NCI-H1436 (cell line): ENCODE measurements at places on chromosomes 1 and 21.

GRCh38 chr1:19347533-19348172, 35.5 kb downstream of the SLC66A1 start:
- no peak for DNase-seq

DNA sequence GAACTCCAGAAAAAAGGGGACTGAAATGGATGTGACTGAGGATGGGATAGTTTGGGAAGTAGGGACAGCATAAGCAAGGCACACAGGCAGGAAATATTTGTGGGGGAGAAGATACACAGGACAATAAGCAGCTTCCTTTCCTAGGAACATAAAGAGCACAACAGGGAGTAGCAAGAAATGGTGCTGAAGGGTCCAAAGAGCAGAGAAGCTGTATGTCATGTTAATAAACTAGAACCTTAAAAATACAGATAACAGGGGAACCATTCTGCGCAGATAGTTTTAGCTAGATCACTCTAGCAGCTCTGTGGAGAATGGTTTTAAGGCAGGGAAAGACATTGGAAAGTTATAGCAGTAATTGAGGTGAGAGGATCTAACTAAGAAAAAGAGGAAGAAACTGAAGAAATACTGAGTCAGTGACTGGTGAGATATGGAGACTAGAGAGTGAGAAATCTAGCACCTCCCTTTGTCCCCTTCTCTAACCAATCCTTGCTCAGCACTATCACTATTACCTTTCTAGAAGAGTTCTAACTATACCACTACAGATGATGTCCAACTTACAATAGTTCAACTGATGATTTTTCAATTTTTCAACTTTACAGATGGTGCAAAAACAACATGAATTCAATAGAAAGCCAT, 95.0 kb downstream of the CDC42BPA start:
- DNase-seq = no peak

- DNase-seq = no peak
Observed at GRCh38 chr1:96887501-96887900, 165.9 kb downstream of the PTBP2 start.

GRCh38 chr1:18230840-18231239, 123.2 kb downstream of the IGSF21 start:
- no peak for DNase-seq

- no peak for DNase-seq
Observed at GRCh38 chr21:31862078-31862477, 10.7 kb upstream of the HUNK start.

DNA sequence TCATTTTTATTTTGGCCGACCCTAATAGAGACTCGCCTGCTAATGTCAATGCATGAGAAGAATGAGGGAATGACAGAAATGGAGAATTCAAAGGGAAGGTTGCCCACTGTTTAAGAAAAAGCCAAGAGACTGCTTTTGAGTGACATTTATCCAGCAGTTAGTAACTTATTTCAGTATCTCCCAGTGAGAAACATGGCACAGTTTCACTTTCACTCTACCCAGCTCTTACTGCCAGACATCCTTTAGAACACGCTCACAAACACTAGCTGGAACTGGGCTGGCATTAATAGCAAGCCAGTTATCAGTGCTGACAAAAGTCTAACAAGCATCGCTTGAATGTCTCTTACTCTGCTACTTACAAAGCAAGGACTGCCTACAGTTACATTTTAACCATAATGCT, 8.5 kb downstream of the GGPS1 start:
- DNase-seq = no peak

- DNase-seq = no peak
Observed at GRCh38 chr21:42513151-42513984, at the start of gene SLC37A1. Gene SLC37A1 (plus strand): TSS chr21:42513852. CDS start chr21:42518455, 4,603 bp downstream.

- DNase-seq = no peak
Observed at GRCh38 chr1:59329412-59330053, 32.6 kb downstream of the FGGY start.

DNA sequence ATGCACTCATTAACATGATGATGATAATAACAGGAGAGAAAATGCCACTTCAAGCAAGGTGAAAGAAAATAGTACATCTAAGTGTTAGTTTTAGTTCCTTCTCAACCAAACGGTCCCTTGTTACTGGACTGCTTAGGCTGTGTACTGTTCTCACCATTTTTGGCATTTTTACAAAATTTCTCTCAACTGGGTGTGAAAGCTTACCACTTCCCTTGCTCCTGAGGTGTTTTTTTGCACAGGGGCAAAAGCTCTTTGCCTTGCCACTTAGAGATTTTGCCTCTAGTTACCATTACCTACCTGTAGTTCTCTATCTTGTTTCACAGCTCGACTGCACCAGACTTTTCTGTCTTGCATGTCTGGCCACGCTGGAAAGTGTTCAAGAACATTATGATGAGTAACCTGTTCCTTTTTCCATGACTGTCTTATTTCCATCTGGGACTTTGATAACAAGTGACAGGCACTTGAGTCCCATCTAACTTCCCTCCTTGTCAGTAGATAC, 10.7 kb downstream of the NEK7 start:
- DNase-seq = no peak

DNA sequence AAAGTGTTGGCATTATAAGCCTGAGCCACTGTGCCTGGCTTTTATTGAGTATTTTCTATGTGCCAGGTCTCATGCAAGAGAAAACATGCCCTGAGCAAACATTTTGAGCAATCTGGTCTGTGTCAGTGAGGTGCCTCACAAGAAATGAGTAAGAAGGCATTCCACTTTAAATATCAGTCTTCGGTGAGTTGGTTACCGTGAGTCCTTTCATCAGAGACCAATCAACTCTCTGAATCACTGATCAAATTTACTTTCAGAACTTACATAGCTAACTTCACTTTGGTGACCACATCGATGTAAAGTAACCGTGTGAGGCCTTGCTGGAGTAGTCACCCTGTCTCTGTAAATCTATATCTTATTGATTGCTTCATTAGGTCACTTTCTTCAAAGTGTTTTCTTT, 14.3 kb upstream of the DDX59 start:
- DNase-seq = no peak

DNA sequence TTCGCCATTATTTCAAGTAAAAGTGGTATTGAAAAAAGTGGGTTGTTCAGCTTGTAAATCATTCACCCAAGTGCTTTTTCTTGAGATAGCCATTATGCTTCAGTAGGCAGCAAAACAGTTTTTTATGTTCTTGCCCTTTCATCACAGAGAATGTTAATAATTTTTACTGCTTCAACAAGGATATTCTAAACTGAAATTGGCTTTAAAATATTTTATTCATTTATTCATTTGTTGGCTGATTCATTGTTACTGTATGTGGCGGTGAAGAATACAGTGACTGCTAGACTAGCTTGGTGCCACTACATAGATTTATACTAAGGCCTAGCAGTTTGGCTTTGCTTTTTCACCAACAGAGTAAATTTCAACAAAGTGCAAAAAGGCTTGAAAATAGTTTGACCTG, 121.5 kb downstream of the OLFML2B start:
- no peak for DNase-seq

GRCh38 chr1:197553281-197553680, 222.0 kb downstream of the DENND1B start:
- no peak for DNase-seq

- DNase-seq = peak; percentile 0
Observed at GRCh38 chr1:18373882-18374493, 106.7 kb upstream of the KLHDC7A start.

GRCh38 chr21:44977616-44978340, 37.9 kb downstream of the SLX9 start:
- no peak for DNase-seq

DNA sequence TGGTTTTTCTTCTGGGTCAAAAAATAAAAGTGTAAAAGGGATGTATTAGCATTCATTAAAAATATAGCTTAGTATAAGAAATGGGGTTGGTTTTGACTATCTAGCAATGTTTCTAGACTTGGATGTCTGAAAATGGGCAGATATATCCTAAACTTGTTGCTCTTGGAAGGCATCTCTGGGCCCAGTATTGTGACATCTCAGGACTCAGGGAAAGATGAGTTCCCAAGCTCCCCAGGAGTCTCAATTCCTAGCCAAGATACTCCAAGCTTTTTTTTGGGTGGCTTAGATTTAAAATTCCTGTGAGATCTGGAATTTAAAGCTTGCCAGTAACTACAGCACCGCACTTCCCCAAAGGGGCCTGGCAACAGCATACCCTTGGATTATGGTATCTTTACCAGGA, 11.5 kb upstream of the HSD17B7 start:
- no peak for DNase-seq

GRCh38 chr1:200380589-200381021, 29.2 kb downstream of the ZNF281 start:
- DNase-seq = no peak

- DNase-seq = no peak
Observed at GRCh38 chr1:86699186-86699585, 5.2 kb upstream of the SH3GLB1 start.

DNA sequence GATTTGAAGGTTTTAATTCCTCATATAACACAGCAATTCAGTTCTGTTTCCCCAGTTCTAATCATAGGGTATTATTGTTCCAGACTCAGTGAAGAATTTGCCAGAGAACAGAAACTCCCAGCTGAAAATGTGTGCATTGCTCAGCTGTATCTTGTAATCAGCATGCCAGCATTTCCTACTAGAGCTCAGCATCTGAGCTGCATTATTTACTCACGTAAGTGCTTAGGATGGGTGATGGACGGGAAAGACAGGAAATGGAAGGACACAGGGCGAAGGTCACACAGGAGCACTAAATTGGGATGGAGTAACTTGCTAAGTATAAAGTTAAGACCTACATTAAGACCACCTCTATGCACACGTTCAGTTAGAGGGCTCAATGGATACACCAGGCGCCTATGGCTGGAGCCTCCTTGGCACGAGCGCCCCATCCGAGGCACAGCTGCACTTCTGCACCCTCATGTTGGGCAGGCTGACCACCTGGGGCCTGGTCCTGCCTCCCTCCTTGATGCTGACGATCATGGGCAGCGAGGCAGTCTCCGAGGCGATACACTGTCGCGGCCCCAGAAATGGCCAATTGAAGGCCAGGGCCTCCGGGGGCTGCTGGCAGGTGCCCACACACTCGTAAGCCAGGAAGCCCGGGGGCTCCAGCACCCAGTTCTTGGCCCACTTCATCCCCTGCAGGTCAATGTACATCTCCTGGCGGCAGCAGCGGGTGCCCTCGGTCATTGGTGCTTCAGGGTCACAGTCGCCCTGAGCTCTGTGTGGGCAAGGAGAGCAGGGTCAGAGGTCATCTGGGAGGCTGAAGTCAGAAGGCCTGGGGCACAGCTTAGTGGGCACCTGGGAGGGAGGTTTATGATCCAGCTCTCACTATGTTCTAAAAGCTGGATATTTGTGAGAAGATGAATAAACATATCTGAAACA, 3.7 kb downstream of the LEFTY2 start:
- no peak for DNase-seq

DNA sequence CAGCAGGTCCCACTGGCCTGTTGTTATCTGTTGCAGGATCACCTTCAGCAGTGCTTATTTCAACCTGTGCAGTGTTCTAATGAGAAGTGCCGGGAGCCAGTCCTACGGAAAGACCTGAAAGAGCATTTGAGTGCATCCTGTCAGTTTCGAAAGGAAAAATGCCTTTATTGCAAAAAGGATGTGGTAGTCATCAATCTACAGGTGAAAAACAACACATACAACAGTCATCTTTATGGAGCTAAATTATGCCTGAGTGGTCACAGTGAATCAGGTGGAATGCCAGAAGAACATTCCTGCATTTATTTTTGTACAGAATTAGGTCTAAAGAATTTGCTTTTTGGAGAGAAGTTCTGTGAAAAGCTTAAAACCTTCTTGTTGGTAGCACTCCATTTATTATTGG, 33.2 kb downstream of the TRAF5 start:
- DNase-seq = no peak

- DNase-seq = no peak
Observed at GRCh38 chr1:212753749-212754148, 37.8 kb downstream of the NSL1 start.

DNA sequence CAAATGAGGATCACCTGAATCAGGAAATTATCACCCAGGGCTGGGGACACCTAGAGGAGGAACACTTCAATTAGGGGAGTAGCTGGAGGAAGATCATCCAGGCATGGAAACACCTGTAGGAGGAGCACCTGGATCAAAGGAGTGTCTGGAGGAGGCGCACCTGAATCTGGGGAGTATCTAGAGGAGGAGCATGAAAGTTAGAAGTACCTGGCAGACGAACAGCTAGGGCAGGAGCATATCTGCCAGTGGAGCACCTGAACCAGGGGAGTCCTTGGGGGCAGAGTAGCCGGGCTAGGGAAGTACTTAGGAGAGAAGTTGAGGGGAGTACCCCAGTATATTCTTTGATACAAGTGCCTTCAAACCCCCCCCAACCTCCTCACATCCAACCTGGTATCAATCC, 1.3 kb downstream of the C1orf210 start:
- DNase-seq = no peak

GRCh38 chr21:24204641-24205040, 1402.6 kb downstream of the MRPL39 start:
- no peak for DNase-seq

GRCh38 chr1:219784660-219785381, 143.5 kb downstream of the SLC30A10 start:
- no peak for DNase-seq

DNA sequence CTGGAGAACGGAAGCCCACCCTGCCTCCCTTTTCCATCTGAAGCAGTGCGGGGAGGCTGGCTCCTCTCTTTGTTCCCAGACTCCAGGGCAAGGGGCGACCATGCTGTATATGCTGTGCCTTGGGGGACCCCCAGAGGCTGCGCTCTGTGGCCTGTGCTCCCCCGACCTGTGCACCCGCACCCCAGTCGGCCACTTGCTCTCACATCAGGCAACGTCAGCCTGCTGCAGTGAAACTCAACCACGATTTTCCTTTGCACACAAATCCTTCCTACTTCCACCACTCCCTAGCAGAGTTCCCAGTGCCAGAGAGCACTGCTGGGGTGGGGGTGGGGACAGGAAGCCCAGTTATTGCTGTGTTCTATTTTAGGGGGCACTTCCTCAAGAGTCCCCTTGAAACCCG, 52.5 kb downstream of the SIM2 start:
- DNase-seq = no peak

- peak; percentile 43 for DNase-seq
Observed at GRCh38 chr1:39886757-39887231, 3.5 kb upstream of the TRIT1 start.

- peak; percentile 35 for DNase-seq
Observed at GRCh38 chr1:90593312-90593711, 123.8 kb downstream of the BARHL2 start.

DNA sequence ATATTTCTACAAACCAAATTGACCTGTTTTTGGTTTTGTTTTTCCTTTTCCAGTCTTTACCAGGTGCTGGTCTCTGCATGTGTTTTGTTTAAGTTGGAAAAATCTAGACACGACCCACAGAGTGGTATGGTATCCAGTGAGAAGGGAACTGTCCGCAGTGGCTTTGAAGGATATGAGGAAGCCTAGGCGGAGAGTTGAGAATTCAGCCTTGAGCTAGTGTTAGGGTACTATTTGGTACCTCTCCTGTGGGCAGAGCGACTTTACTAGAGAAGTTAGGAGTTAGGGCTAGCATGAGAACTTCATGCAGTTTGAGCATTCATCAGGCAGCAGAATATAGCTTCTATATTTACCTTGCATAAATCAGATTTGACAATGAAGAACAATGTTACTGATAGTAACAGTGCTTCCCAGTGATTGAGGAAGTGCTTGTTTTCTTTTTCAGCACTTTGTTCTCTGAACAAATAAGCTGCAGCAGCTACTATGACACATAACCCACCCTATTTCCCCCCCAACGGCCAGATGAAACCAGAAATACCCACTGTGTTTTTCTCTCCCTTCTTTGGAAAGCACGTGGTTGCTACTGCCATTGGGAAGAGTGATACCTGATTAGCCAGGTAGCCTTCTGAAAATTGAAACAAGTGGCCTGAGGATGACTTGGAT, 19.0 kb downstream of the MRPS6 start:
- no peak for DNase-seq

- peak; percentile 75 for DNase-seq
Observed at GRCh38 chr1:185044981-185045813, at the start of gene RNF2. Gene RNF2 (plus strand): TSS chr1:185045558. CDS start chr1:185087554, 41,996 bp downstream.

GRCh38 chr1:164452549-164452948, 106.4 kb upstream of the PBX1 start:
- DNase-seq = no peak
